ENCODE measurements at places on chromosomes 1 and 21.

GRCh38 chr1:50289495-50289894 lies 133.7 kb downstream of the DMRTA2 start:
- DNase-seq, result no peak

DNA sequence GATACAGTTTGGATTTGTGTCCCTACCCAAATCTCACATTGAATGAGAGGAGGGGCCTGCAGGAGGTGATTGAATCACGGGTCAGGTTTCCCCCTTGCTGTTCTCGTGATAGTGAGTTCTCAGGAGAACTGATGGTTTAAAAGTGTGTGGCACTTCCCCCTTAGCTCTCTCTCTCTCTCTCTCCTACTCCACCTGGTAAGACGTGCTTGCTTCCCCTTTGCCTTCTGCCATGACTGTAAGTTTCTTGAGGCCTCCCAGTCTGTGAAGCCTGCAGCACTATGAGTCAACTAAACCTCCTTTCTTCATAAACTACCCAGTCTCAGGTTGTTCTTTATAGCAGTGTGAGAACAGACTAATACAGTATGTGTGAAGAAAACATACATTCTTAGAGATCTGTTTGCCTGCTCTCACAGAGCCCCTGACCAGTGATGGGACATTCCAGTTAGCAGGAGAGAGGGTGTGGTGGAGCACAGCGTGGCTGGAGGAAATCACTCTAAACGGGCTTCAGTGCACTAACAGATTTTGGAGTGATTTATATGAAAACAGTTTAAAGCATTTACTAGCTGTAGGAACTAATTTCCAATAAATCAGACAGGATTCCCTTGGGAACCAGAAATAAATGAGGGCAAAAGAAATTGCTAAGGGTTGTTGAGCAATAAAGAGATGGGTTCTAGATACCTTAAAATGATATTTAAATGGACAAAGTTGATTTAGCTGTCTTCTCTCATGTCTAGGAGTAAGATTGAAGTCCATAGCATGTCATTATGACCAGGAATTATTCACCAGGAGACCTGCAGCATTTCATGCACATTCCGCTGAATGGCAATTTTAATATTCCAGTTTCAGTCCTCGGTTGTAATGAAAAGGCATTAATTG lies 411.0 kb downstream of the CAMTA1 start:
- no peak for DNase-seq

- DNase-seq, result peak; percentile 51
These were observed at the start of gene KIF21B for GRCh38 chr1:201023517-201023902. TSS of gene KIF21B (minus strand) at chr1:201023714. CDS start at chr1:201023383, 331 bp downstream.

- peak; percentile 70 for DNase-seq
These were observed 86.8 kb upstream of the CD34 start for GRCh38 chr1:207997486-207998268.

DNA sequence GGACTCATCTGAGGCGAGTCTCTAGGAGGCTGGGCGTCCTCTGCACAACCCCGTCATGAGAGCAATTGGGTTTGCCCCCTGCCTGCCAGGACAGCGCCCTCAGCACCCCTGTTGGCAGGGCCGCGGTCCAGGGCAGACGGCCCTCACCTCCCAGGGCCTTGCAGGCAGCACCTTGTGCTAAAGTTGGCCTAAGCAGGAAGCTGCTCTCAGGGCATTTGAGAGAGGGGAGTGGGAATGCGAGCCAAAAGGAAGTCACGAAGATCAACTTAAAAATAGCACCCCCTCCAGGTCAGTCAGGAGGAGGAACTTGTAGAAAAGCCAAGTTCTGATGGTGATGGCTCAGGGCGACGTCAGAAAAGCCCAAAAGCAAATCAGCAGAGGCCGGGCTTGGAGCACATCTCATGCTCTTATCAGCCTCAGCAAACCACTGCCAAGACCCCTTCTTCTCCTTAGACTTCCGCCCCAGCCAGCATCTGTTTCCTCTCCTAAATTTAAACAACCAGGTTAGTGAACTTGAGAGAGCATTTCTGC lies 12.6 kb upstream of the ADORA3 start:
- no peak for DNase-seq

DNA sequence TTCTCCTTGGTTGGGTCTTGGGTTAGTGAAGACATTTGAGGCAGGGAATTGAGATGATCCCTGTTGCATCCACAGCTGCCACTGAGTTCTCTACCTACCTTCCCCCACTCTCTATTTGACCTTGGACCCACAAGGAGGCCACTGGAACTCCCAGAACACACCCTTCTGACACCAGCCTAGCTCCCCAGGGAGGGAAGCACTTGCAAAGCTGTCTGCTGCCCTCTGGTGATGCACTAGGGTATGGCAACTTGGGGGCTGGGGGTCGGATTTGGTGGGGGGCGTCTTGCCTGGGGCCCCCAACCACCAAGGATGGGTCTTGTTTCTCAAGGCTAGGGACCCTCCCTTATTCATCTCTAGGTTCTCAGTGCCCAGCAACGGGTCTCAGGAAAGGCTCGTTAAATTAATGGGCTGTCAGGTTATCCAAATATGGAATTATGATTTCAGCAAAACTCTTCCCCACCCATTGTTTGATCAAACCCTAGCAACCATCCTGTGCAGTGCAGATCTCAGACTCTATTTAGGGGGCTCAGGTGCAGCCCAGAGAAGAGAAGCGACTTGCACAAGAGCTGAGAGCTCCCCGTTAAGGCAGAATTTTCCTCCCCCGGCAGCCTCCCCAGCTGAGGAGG lies 177.8 kb upstream of the KLHDC7A start:
- no peak for DNase-seq

- DNase-seq, result no peak
These were observed 746 bp downstream of the MACF1 start for GRCh38 chr1:39205102-39205780.

- DNase-seq, result no peak
These were observed 788 bp upstream of the EDEM3 start for GRCh38 chr1:184755226-184756065.

DNA sequence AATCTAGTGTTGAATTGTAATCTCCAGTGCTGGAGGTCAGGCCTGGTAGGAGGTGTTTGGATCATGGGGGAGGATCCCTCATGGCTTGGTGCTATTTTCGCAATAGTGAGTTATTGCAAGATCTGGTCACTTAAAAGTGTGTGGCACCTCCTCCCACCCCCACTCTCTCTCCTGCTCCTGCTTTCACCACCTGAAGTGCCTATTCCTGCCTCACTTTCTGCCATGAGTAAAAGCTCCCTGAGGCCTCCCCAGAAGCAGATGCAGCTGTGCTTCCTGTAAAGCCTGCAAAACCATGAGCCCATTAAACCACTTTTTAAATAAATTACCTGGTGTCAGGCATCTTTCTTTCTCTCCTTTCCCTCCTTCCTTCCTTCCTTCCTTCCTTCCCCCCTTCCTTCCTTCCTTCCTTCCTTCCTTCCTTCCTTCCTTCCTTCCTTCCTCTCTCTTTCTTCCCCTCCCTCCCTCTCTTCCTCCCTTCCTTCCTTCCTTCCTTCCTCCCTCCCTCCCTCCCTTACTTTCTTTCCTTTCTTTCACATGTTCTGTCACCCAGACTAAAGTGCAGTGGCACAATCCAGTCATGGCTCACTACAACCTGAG lies 172.4 kb downstream of the C1orf21 start:
- DNase-seq, result peak; percentile 54

- DNase-seq, result peak; percentile 62
These were observed 3.5 kb downstream of the EPHX1 start for GRCh38 chr1:225813214-225813964.

DNA sequence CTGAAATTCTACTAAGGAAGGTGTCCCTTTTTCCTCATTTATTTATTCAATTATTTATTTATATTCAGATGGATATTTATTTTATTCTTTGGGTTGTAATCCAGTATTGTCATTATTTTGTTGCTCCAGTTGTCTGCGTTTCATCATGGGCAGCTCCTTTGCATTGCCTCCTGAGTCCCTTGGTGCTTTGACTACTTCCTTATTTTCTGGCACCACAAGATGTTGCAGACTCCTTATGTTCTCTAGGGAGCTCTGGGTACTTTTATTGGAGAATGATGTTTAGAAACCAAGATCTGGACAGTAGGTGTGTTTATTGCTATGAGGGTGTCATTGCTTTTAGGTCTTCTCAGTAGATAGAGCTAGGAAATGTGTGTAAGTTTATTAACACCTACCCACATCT lies 59.9 kb upstream of the ERRFI1 start:
- no peak for DNase-seq

GRCh38 chr1:92310185-92310597 lies 11.3 kb downstream of the RPAP2 start:
- DNase-seq, result no peak

- DNase-seq, result no peak
These were observed 100.1 kb upstream of the S1PR1 start for GRCh38 chr1:101136739-101137138.

- DNase-seq, result peak; percentile 18
These were observed 135.1 kb upstream of the F3 start for GRCh38 chr1:94676686-94677085.

DNA sequence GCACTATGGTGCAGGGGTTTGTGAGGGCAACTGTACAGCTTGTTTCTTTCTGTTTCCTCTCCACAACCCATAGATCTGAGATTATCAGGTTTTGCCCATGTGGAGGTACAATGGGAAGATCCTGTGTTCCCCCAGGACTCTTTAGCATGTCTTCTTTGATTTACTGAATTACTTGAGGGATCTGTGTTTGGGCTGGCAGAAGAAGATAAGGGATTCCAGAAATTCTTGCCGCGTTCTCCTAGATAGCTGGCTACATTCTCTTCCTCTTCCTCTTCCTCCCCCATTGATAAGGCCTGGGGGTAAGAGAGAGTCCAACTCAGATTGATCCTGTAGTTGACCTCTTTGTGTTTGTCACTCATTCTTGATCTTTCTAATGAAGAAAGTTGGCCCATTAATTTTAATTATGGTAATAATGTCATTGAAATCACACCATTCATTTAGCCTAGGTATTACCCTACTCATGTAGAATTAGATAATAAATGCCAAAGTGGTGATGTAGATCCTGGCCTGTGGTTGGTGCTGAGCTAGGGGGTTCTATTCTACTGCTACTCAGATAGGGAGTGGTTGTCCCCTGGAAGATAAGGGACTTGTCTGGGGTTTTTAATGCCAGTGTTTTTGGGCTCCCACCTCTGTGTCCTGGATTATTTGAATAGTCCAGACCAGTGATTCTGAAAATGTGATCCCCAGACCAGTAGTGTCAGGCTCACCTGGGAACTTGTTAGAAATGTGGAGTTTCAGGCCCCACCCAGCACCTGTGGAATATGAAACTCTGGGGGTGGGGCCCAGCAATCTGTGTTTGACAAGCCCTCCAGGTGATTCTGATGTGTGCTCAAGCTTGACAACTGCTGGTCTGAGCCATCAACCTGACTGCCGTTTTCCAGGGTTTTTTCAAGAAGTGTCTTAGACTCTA lies 122.2 kb downstream of the NOS1AP start:
- DNase-seq, result no peak

DNA sequence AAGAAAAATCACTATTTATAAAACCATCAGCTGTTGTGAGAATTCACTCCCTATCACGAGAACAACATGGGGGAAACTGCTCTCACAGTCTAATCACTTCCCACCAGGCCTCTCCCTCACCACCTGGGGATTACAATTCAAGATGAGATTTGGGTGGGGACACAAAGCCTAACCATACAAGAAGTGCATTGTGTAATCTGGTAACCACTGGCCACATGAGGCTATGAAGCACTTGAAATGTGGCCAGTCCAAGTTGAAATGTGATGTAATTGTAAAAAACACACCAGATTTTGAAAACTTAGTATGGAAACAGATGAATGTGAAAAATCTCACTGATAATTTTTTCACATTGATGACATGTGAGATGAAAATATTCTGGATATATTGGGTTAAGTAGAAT lies 293.8 kb downstream of the TTLL7 start:
- DNase-seq, result no peak

DNA sequence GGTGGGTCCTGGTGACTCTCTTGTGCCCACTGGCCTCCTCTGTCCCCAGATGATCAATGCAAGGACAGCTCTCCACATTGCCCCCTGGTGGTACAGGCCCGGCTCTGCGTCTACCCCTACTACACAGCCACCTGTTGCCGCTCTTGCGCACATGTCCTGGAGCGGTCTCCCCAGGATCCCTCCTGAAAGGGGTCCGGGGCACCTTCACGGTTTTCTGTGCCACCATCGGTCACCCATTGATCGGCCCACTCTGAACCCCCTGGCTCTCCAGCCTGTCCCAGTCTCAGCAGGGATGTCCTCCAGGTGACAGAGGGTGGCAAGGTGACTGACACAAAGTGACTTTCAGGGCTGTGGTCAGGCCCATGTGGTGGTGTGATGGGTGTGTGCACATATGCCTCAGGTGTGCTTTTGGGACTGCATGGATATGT lies 10.8 kb downstream of the ADAMTSL4 start:
- DNase-seq, result peak; percentile 67

GRCh38 chr21:15249285-15249993 lies 184.6 kb upstream of the NRIP1 start:
- no peak for DNase-seq

DNA sequence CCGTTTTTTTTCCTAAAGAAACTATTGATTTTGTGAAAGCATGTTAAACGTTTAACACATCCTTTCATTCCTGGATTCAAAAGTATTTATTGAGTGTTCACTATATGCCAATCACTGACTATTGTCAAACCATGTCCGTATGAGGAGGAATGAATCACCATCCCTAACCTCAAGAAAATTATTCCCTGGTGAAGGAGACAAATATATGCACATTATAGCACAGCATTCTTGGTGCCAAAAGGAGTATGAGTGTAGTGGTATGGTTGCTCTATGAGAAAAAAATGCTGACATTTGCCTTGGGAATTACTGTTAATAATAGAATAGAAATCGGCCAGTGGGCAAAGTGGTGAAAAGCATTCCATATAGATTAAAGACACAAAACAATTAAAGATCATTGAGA lies 1390.1 kb downstream of the MRPL39 start:
- no peak for DNase-seq

DNA sequence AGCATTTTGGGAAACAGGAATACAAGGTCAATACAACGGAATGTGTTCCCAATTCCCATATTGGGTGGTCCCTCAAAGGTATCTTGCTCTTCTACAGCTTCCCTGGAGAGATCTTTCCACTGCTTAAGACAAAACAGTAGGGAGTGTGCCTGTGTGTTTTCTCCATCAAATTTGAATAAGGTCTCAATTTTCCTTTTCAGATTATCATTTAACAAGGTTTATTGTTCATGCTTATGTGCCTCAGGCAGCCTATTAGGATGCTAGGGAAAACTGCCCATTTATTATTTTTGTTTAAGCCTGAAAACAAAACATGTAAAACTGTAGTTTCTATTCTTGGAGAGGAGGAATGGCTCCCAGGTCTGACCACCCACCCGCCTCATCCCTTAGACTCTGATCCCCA lies 622.7 kb downstream of the LMO4 start:
- no peak for DNase-seq

DNA sequence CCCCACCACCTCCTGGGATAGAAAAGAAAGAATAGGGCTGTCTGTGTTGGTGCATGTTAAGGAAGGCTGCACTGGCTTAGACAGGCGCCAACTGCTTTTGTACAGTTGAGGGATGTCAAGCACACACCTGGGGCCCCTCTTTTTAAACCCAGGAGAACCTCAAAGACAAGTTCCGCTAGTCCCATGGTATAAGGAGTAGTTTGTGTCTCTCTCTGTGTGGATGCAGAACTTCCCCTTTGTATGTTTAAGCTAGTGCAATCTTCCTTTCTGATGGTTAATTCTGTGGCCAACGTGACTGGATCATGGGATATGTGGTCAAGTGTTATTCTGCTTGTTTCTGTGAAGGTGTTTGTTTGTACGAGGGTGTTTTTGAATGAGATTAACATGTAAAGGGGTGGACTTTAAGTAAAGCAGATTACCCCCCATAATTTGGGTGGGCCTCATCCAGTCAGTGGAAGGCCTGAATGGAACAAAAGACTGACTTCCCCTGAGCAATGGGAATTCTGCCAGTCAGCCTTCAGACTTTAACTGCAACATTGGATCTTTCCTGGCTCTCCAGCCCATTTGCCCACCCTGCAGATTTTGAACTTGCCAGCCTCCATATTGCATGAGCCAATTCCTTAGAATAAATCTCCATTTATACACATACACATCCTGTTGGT lies 9.5 kb upstream of the DUSP10 start:
- no peak for DNase-seq
